ELF-1 (cell line): ENCODE measurements at places on chromosomes 5 and 9.

GRCh38 chr5:78109891-78110324 lies 184.6 kb downstream of the AP3B1 start:
- no peak for DNase-seq

GRCh38 chr5:177231479-177232250 lies 71.9 kb downstream of the RAB24 start:
- no peak for DNase-seq

GRCh38 chr5:137148159-137148558 lies 351.0 kb downstream of the SPOCK1 start:
- no peak for DNase-seq

DNA sequence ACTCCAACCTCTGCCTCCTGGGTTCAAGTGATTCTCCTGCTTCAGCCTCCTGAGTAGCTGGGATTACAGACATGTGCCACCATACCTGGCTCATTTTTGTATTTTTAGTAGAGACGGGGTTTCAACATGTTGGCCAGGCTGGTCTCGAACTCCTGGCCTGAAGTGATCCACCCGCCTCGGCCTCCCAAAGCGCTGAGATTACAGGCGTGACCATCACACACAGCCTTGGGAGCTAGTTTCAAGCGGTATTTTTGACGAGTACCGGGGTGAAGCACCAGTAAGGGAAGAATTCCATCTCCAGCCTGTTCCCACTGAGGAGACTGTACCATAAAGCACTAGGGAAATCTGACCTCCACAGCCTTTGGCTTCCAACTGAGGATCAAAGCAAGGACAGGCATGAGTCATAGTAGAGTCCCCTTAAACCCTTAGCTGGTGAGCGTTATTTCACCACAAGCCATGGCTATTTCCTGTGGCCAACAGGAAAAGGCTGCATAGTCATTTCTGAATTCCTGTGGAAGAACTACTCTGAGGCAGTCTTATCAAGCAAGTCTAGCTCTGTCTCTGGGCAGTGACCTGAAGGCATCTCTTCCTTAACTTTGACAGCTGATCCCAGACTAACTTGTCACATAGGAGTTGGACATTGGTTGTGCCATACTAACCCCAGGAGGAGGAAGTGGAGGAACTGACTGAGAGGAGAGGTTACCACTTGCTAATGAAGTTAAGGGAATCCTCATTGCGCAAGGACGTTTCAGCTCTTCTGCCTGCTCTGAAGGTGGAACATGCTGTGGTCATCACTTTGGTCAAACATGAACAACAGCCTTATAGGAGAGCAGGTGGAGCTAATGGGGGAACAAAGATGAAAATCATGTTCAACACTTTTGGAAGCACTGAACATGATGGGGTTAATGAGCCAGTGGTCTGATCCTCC lies 85.8 kb upstream of the DMRT1 start:
- DNase-seq: peak; percentile 40

DNA sequence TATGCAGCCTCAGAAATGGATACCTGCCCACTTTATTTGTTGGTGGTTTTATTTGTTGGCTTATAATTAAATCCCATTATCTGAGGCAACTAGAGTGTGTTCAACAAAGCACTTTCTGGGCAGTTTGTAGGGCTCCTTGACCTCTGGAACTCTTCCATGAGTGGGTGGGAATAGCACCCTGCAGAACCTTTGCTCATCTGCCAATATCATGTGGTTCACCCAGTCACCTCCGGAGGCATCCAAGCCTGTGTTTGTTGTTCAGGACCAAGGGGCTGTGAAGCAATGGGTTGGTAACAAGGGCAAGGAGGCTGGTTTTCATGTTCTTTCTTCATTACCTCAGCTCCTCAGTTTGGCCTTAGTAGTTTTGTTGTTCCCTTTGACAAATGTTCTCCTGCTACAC lies 314.0 kb downstream of the NDUFS4 start:
- DNase-seq: no peak

GRCh38 chr5:14557791-14558415 lies 23.7 kb upstream of the OTULINL start:
- DNase-seq: no peak

DNA sequence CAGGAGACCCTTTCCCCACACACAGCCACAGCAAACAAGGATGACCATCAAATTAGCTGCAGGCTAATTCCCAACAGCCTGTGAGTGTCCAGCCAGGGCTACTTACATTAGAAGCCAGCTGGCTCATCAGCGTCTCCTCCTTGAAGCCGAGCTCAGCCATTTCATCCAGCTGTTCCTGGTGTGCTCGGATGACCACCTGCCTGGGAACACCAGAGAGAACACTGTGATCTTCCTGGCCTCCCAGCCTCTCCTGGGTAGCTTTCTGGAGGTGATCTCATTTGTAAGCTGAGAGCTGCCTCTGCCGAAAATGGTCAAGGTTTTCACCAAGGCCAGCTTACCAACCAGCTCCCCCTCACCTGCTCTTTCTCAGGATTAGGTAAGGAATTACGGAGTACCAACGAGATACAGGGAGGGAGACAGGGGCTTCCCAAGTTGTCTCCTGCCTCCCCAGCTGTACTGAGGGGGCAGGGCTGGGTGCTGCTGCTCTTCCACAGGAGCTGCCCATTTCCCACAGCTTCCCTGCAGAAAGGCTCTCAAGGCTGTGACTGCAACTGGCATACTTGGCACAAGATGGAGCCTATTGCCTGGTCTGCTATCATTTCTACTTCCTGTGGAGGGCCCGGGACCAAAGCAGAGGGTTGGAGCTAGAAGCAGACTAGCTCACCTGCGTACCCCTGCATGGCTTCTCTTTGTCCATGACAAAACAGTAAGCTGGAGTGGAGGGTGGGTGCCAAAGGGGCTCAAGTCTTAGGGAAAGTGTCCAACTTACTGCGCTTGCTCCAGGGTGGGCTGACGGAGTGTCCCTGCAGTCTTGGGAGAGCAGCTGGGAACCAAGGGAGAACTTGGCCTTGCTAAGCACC lies 73.9 kb downstream of the KIF24 start:
- DNase-seq: no peak

DNA sequence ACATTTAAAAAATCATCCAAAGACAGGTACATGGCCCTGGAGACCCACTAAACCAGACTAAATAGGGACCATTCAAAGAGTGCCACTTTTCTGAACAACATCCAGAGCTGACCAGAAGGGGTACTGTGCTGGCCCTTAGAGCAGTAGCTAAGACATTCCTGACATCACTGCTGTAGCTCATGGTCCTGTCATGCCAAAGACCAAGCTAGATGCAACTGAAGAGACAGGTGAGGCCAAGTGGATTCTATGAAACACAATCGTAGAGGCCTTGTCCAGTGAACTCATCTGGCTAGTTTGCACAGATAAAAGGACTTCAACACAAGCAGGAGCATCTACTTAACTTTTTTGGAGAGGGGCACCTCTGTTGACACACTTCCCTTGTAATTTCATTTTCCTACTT lies 43.3 kb downstream of the G3BP1 start:
- no peak for DNase-seq

DNA sequence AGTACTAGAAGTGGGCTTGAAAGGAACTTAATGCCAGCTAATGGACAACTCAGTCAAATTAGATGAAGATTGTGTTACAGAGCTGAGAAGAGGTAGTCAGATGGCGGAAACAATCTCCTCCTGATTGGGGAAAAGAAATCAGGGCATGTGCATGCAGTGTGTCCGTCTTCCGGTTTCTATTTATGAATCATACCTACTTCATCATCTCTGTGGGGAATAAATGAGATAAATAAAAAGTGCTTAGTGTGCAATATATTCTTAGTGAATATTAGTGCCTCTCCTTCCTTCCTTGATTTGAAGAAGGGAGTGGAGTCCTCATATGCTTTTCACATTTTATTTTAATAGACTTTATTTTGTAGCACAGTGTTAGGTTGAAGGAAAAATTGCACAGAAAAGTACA lies 108.7 kb upstream of the NFIL3 start:
- no peak for DNase-seq

DNA sequence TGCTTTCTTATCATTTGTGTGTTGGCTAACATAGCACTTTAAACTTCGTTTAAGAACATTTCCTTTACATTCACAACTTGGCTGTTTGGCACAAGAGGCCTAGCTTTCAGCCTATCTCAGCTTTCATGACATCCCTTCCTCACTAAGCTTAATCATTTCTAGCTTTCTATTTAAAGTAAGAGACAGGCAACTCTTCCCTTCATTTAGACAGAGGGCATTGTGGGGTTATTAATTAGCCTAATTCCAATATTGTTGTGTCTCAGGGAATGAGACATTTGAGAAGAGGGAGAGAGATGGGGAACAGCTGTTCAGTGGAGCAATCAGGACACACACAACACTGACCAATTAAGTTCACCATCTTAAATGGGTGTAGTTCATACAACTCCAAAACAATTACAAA lies 51.0 kb upstream of the OR2K2 start:
- no peak for DNase-seq

GRCh38 chr9:2872931-2873323 lies 29.0 kb upstream of the PUM3 start:
- no peak for DNase-seq

- DNase-seq: no peak
These were observed 34.2 kb upstream of the CLPTM1L start for GRCh38 chr5:1378866-1379659.

- DNase-seq: no peak
These were observed 95.7 kb upstream of the SHB start for GRCh38 chr9:38164659-38165221.

GRCh38 chr5:158895588-158895987 lies 204.1 kb downstream of the EBF1 start:
- peak; percentile 20 for DNase-seq

DNA sequence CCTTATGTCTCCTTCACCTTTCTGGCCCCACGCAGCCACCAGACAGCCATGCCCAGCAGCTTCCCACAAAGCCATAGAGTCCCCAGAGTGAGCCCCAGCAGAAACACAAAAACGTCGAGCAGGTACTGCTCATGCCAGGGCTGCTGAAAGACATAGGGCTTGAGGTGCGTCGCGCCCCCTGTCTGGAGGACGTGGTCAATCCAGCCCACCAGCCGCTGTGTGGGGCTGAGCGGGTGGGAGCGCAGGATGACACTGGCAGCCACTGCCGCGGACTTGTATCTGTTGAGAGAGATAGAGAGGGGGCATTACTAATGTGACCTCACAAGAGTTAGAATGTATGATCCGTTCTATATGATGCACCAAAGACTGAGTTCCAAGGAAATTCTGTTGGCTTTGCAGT lies 31.0 kb downstream of the UGT3A2 start:
- no peak for DNase-seq

- no peak for DNase-seq
These were observed 21.3 kb upstream of the KCNIP1 start for GRCh38 chr5:170482511-170482910.

DNA sequence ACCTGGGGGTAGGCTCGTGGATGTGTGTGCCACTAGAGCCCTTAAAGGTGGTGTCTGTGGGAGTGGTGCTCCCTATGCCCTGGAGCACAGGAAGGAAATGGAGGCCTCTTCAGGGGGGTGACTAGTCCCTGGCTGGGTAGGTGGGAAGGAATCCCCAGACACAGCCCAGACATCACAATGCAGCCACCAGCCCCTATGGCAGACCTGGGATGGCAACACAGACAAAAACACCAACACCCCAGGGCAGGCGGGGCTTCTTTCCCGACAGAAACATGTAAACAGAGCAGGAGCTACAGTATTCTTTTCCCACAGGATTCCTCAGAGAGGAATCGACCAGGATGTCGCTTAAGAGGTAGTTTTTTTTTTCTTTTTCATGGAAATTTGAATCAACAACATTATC lies 10.4 kb upstream of the NR5A1 start:
- DNase-seq: peak; percentile 76

DNA sequence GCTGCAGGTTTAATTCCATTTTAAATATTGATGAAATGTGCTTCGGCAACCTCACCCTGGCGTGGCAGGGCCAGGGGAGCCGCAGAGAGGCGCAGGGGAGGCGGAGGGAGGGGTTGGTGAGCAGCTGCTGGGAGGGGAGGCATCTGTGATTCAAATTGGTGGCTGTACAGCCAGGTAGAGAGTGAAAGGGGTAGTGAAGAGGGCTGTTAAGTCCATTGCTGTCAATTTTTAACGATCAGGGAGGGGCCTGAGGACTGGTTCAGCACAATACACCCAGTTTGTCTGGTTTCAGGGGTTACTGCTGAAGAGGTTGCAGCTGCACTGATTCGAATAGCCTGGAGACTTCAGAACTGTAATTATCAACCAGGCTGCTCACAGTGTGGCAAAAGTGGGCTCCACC lies 31.3 kb downstream of the LHX6 start:
- DNase-seq: peak; percentile 35

- DNase-seq: no peak
These were observed 581 bp upstream of the SARDH start for GRCh38 chr9:133738640-133739225.

GRCh38 chr5:16894236-16895057 lies 41.6 kb downstream of the MYO10 start:
- peak; percentile 84 for DNase-seq

GRCh38 chr5:110900829-110901228 lies 162.0 kb downstream of the SLC25A46 start:
- DNase-seq: no peak

DNA sequence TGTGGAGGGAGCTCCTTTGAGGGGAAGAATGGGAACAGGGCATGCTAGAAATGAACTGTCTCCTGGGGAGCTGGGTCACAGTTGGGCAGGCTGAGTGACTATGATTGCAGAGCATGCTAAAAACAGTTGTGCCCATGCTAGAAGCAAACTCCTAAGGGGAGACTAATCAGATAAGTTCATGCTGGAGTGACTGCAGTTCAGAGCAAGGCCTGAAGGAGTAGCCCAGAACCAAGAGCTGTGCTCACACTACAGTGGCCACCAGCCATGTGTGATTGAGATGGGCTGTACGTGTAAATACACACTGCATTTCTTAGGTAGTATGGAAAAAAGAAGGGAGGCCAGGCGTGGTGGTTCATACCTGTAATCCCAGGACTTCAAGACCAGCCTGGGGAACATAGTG lies 10.3 kb upstream of the AK1 start:
- no peak for DNase-seq

DNA sequence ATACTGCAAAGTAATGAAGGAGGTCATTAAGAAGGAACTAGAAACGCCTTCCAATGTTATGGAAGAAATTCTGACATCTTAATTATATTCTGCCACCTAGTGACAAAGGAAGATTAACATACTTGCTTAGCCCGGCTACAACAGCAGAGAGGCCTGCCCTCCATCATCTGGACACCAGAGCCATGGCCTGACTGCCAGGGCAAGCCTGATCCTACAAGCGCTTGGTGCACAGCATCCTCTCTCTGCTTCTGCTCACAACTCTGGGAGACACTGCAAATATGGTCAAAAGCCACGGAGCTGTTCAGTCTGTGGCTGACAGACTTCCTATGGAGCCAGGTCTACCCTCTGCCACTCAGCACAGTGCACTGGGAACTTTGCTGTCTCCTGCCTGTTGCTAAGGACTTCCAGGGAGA lies 87.3 kb upstream of the SLC44A1 start:
- peak; percentile 39 for DNase-seq

GRCh38 chr5:56532466-56532865 lies 282.9 kb upstream of the MAP3K1 start:
- no peak for DNase-seq
